Activated CD8-positive, alpha-beta memory T cell treated with anti-CD3 and anti-CD28 coated beads for 1 hour (primary cell): ENCODE measurements at places on chromosomes 16 and 17.

- no peak for DNase-seq
These were observed 472.1 kb downstream of the SOX9 start for GRCh38 chr17:72592967-72593325.

- DNase-seq, result no peak
These were observed 12.6 kb upstream of the SRRM2 start for GRCh38 chr16:2739625-2740430.

- DNase-seq, result no peak
These were observed 700.2 kb downstream of the KCNJ2 start for GRCh38 chr17:70869402-70870085.

GRCh38 chr16:86365513-86366273 lies 144.6 kb upstream of the FOXF1 start:
- DNase-seq, result no peak

GRCh38 chr17:68384471-68384870 lies 72.8 kb downstream of the WIPI1 start:
- no peak for DNase-seq

DNA sequence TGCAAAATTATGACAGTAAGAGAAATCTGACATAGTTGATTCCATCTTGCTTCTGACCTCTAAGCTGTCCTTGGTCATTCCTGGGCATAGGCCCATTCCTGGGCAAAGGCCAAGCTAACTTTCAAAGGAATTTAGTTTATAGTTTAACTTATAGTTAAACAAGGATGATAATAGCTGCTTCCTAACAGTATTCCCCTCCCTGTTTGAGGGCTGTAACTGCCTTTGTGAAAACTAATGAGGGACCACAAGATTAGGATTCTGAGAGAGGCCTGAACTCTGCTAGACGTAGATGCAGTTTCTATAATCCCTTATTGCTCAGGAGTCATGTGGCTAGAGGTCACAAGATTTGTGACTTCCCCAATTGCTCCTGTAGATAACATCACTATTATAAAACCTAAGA lies 80.2 kb upstream of the ASIC2 start:
- no peak for DNase-seq

DNA sequence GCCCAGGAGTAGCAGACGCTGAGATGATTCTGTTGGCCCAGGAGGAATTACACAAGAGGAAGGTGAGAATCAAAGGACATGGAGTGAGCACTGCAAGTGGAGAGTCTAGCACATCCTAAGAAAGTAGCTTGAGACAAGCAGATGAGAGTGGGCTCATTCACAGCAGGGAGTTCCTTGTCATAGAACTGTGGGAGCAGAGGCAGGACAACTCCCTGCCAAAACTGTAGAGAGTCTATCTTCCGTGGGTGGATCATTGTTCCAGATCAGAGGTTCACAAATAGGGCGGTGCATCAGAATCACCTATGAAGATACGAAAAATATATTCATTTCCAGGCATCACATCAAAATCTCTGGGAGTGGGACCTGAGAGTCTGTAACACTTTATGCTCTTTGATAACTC lies 288.9 kb upstream of the C16orf82 start:
- no peak for DNase-seq

- DNase-seq, result no peak
These were observed 541 bp downstream of the ACACA start for GRCh38 chr17:37405955-37406634.

DNA sequence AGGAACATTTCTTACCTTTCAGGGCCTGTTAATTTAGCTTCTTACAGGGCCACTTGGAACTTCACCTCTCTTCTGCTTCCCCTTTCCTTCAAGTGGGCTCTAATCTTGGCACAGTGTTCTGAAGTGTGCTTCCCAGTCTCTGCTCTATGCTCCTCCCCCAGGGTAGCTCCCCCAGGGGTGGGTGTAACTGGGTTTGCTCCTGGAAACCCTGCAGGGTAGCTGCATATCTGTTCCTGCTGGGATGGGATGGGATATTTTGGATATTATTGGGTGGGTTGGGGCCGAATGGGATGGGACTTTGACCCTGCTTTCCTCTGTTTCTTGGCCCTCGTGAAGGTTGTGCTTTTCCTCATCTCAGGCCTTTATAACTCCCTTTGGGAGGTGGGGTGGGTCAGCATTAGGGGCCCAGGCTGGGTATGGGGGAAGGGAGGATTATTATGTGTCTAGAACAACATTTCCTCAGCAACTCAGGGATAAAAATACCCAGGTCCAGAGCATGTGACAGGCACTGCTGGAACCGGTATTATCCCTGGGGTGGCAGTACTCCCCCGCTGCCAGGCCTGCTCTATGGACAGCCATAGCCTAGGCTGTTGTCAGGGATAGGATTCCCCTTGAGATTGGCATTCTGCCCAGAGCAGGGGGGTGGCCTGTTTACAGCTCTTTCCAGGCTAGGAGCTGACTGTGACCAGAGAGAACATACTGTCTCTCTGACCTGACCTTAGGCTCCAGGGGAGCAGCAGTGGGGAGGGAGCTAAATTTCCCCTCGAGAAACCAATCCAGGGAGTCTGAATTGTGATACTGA lies 5.0 kb downstream of the NFE2L1 start:
- DNase-seq, result no peak

- DNase-seq, result peak; percentile 65
These were observed 20.0 kb downstream of the ST6GALNAC1 start for GRCh38 chr17:76623271-76624146.

DNA sequence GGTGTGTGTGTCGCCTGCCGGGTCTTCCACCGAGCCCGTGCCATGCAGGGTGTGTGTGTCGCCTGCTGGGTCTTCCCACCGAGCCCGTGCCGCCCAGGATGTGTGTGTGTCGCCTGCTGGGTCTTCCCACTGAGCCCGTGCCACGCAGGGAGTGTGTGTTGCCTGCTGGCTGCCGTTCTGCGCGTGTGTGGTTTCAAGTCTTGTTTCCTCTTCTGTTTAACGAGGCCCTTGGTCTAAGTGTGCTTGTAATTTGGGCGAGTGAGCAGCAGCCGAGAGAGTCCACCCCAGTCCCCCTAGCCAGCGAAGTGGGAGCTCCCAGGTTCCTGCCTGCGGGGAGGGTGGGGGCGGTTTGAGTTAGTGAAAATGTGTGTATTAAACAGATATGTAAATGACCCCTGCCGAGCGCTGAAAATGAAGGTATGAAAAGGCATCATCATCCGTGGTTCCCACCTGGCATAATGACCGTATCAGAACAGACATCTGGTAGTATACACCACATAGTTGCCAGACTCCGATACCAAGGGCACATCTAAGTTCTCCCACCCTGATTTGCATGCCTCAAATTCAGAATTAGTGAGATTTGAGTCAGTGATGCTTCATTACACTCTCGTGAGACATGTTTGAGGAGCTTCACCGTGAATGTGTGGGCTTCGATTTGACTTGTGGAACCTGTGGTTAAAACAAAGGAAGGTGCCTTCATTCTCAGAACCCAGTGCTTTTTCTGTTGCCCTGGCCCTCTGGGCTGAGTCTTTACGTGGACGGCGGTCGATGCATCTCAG lies 114.5 kb upstream of the CHMP6 start:
- DNase-seq, result no peak

- DNase-seq, result no peak
These were observed 382.2 kb upstream of the CDH5 start for GRCh38 chr16:65984296-65984695.

DNA sequence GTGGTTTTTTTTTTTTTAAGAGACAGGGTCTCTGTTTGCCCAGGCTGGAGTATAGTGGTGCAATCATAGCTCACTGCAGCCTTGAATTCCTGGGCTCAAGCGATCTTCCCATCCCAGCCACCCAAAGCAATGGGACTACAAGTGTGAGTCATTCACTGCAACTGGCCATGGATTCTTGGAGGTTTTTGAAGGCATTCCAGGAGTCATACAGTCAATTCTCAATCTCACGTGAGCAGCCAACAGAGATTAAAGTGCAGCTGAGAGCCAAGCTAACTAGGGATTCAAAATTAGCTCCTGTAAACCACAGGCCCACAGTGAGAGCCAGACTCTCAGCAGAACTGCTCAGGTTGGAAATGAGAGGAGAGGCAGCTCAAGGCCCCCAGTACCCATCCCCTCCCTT lies 30.2 kb downstream of the XPO6 start:
- DNase-seq, result no peak

- DNase-seq, result no peak
These were observed 14.4 kb upstream of the GPRC5B start for GRCh38 chr16:19898924-19899604.

DNA sequence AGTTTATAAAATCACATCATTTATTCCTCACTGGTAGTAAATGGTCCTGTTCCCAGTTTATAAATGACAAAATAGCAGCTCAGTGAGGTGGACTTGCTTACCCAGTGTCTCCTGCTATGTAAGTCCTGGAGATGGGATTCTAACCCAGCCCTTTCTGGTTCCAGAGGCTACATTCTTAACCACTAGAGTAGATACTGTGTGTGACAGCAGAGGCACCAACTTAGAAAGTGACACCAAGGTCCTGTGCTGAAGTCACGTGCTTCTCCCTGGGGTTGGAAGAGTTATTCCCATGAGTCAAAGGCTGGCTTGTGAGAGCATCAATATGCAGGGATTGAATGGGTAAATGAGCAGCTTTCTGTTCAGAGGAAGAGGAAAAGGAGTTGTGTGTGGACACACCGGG lies 167.3 kb upstream of the IRX3 start:
- DNase-seq, result no peak

DNA sequence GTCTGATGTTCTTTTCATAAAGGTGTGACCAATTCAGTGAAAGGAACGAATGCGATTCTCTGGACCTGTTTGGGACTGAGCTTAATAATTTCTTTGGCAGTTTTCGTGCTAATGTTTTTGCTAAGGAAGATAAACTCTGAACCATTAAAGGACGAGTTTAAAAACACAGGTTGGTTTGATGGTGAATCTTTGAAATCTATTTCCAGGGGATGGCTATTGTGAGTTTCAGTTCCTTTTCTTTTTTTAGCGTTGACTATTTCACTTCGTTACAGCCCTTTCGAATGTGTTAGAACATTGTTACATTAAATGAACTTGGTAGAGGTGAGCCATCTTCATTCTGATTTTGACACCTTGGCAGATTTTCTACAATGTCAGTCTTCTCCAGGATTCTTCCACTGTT lies 1.2 kb downstream of the TNFRSF17 start:
- no peak for DNase-seq

DNA sequence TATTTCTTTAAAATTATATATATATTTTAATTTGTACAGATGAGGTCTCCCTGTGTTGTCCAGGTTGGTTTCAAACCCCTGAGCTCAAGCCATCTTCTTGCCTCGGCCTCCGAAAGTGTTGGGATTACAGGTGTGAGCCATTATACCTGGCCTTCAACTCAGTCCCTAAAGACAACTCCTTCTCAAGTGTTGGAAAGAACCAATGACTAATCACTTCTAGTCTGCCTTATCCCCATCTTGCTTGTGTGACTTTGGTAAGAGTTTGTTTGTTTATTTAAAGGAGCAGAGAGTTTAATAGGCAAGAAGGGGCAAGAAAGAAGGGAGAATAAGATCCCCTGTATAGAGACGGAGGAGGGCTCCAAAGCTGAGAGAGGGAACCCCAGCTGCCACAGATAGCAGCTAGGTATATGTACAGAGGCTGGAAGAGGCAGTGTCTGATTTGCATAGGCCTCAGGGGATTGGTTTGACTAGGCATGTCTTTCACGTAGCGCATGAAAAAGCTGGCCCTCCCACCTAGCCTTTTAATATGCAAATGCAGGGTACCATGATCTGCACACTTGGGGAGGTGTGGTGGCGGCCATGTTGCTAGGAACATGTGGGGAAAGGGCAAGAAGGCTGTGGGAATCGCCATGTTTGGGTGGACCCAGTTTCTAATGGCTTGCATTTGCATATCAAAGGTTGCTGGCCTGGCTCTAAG lies 21.5 kb downstream of the ABCC1 start:
- DNase-seq, result no peak

DNA sequence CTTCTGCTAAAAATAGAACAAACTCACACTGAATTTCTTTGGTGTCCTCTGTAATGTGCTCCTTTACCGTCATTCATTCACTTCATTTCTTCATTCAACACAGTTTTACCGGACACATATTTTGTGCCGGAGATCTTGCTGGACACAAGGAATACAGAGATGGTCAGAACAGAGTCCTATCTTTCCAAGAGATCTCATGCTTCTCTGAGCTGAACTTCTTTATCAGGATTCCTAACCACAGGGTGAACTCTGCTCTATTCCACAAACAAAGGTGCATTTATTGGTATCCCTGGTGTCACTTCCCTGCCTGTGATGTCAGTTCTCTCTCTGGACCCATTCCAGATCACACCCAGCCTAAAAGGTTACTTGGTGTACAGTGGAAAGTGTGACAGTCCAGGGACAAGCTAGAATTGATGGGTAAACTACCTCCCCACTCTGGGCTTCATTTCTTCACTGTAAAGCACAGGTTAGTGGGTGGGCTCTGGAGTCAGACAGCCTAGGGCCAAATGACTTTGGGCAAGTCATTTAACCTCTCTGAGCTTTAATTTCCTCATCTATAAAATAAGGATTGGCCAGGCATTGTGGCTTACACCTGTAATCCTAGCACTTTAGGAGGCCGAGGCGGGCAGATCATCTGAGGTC lies 4.2 kb downstream of the IFI35 start:
- no peak for DNase-seq

- DNase-seq, result no peak
These were observed 1.3 kb downstream of the SPN start for GRCh38 chr16:29664091-29664921.

GRCh38 chr17:38877130-38877851 lies 7.4 kb downstream of the LASP1 start:
- DNase-seq, result no peak

DNA sequence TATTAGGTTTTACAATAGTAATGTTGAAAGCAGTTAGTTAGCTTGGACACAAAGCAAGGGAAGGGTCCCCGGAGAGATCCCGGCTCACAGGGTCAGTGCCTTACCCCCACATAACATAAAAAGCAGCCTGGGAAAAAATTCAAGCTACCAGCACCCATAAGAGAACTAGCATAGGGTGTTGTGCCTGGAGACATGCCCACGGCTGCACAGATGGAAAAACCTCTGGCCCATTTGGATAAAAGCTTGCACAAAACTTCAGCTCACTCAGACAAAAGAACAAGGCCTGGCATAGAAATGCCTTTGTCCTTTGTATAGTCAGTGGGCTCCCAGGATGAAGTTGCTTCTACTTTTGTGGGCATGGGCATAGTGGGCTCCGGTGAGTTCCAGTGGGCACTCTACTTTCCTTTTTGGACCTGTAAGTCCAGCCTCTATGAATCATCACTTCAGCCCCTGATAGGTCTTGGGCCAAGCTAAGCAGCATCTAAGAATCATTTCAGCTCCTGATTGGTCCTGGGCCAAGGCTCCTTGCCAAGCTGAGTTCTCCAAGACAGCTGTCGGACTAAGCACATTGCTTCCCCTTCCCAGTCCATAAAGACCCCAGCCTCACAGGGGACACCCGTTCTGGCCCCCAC lies 1.3 kb upstream of the RDM1 start:
- DNase-seq, result no peak

- DNase-seq, result no peak
These were observed 53.3 kb downstream of the CES1 start for GRCh38 chr16:55779402-55780094.

DNA sequence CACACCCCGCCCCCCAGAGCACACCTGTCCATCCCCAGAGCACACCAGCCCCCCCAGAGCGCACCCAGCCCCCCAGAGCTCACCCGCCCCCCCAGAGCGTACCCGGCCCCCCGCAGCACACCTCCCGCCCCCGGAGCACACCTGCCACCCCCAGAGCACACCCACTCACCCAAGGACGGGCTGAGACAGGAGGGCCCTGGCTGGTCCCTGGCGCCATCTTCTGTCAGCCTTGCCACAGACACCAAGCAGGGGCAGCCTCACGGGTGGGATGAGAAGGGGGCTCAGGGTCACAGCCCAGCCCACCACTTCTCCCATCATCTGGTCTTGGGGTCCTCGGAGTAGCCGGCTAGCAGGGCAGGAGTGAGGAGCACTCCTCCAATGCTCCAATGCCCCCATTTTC lies 31.8 kb downstream of the PIEZO1 start:
- no peak for DNase-seq

- DNase-seq, result no peak
These were observed at the start of gene BCO1 for GRCh38 chr16:81238296-81239011. TSS of gene BCO1 (plus strand) at chr16:81238689. CDS start at chr16:81238909, 220 bp downstream.
